ENCODE measurements at places on chromosomes 3 and 15.
A peak's percentile ranks its signal among the peaks of the same experiment; 100 is the strongest.

DNA sequence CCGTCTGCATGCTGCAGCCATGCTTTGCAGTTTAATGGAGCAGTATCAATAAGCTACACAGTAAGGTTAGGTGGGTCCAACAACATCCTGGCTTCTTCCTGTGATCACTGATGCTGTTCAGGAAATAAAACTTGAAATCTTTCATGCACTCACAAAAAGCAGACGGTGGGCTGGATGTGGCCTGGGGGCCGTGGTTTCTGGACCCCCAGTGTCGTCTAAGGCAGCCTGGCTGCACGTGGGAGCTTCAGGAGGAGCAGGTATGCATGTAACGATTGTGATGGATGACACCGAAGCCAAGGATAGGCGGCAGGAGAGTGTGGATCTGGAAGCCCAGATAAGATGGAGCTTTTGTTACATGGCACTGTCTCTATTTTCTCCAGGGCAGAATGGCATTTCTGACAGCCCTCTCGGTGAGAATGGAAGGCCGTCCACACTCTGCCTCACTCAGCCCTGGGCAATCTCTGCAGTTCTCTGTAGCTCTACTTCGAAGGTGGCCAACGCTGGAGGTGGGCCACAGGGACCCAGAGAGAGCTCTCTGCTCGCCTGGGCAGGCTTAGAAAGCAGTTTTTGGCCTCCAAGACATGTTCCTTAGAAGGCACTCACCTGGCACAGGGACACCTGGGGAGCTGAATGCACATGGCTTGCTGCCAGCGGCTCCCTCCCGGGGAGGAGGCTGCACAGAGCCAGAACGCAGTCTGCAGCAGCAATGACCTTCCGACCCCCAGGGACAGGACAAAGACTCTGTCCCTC is 46.4 kb upstream of the IQSEC1 start:
- no peak for DNase-seq

DNA sequence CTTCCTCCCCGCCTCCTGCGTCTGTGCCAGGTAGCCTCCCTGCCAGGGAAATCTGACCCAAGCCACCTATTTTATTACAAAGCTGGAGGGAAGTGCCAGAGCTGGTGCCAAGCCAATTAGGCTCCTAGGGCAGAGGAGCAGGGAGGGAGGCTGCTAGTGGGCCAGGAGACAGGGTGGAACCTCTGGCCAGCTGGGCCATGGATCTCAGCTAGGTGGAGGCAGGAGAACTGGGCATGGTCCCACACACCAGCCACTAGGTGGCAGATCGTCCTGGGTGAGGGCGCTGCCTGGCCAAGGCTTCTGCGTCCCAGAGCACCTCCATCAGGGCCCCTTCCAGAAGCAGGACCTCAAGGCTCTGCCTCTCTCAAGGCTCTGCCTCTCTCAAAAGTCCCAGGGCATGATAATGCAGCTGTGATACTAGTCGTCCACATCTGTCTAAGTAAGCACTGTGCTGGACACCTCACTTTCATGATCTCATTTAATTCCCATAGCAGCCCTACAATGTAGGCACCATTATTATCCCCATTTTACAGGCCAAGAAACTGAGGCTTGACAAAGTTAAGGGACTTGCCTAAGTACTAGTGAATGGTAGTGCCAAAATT is 4.5 kb upstream of the RFT1 start:
- no peak for DNase-seq

- DNase-seq, result no peak
Observed at GRCh38 chr3:71487418-71487817, 96.1 kb downstream of the FOXP1 start.

GRCh38 chr3:165529451-165529850 is 307.8 kb downstream of the BCHE start:
- no peak for DNase-seq

GRCh38 chr3:186915806-186916796 is 14.2 kb upstream of the ST6GAL1 start:
- no peak for DNase-seq

DNA sequence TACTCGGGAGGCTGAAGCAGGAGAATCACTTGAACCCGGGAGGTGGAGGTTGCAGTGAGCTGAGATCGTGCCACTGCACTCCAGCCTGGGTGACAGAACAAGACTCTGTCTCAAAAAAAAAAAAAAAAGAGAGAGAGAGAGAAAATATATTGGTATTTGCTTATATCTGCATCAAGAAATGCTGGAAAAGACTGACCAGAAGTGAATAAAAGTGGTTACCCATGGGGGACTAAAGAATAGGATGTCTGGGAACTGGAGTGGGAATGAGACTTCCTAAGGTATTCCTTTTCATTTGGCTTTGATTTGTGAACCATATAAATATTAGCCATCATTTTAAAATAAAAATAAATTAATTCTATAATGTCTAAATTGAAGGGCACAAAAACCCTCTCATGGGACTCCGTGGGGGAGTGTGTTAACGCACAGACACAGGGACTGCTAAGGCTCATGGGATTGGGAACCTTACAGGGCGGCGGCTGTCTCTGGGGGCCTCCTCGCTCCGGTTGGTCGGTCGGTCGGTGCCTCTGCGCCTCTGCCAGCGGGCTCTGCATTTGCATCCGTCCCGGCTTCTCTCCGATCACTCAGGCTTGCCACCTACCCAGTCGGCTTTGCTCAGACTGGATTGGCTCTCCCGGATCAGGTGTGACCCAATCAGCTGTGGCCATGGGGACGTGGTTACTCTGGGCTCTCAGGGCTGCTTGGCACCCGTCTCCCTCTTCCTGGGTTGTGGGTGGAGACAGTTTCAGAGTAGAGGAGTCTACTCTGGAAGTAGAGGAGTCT is 12.7 kb upstream of the TSPAN3 start:
- DNase-seq, result peak; percentile 69

DNA sequence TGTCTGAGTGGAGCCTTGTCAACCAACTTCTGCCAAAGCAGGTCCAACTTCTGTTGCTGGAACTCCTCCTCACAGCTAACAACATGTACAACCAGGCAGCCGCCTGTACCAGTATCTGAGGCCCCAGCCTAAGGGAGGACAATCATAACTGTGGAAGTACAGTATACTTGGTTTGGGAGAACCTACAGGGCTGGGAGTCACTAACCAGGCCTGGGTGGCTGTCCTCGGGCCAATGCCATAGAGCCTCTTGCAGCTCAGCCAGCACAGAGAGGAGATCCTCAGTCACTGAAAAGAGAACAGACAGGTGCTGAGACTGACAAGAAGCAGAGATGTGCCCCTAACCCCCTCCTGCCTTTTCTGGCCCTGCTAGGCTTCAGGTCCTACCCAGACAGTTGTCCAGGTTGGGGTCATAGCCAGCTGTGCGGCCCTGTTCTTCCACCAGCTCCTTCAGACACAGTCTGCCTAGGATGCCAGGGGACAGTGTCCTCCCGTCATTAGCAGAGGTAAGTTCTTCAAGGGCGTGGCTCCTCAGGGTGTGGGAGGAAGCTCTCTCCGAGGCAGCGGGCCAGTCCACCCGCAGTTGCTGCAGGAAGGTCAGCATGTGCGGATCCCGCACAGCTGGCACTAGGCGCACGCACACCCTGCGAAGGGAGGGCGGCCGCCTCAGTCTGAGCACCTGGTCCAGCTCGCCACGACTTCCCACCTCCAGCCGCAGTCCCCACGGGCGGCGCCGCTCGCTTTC is 980 bp downstream of the DALRD3 start:
- no peak for DNase-seq

- no peak for DNase-seq
Observed at GRCh38 chr15:68791431-68792283, 29.0 kb downstream of the ANP32A start.
